Kidney (tissue), 22 donors: ENCODE measurements at places on chromosomes 2 and 18. TPM values are rescaled to one million over a fixed set of nuclear protein-coding genes. Genes with fewer than 3 reads are reported as not detected.

The MFSD2B gene
- polyA plus RNA-seq, result not detected

The MYCN gene
- 2.2 TPM for polyA plus RNA-seq

The CROCC2 gene
- polyA plus RNA-seq, result not detected

The PIEZO2 gene
- 1.1 TPM for polyA plus RNA-seq

The TNFRSF11A gene
- 0.39 TPM for polyA plus RNA-seq

The UGT1A4 gene
- 0.84 TPM for polyA plus RNA-seq

The TRIM43 gene
- polyA plus RNA-seq, result not detected

The SPTBN1 gene
- polyA plus RNA-seq, result 93.2 TPM

The PDCL3 gene
- 29.8 TPM for polyA plus RNA-seq

The CXCR4 gene
- 9.5 TPM for polyA plus RNA-seq

- DNase-seq, result no peak
These were observed 54.4 kb downstream of the VAPA start for GRCh38 chr18:9968081-9968848.

DNA sequence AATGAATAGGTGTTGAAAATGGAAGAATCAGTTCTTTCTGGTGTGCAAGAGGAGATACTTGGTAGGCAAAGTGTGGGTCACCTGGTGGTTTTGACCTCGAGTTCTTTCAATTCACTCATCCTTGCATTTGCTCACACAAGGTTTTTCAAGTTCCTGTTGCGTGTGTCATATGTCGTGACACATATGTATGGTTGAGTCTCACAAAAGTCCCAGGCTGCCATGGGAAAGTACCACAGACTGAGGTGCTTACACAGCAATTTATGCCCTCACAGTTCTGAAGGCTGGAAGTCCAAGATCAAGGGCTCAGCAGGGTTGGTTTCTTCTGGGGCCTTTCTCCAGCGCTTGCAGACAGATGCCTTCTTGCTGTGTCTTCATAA is 64.4 kb downstream of the NCK2 start:
- no peak for DNase-seq

DNA sequence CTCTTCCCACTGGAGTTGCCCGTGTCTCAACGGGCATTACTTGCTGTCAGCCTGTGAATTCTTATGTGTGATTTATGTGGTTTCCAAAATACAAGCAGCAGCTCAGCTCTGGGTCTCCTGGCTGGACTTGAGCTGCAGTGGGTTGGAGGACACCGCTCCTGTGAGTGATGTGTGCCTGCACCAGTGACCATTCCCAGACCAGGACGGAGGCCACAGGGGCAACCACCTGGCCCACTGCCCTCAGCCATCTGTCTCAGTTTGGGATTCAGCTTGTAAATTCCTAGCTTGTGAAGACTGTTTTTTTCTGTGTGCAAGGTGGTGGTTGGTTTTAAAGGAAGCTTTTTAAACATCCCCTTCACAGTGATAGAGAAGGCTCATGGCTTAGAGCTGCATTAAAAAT is 261.0 kb downstream of the BCL2 start:
- DNase-seq, result no peak

GRCh38 chr2:112839407-112840067 is 3.0 kb upstream of the IL1B start:
- no peak for DNase-seq

GRCh38 chr2:206000776-206001175 is 85.2 kb downstream of the INO80D start:
- DNase-seq, result no peak

- DNase-seq, result no peak
These were observed 281.8 kb upstream of the ZEB2 start for GRCh38 chr2:144801766-144802165.

- DNase-seq, result peak; percentile 6
These were observed 80.6 kb upstream of the DOCK10 start for GRCh38 chr2:225122583-225123486.

DNA sequence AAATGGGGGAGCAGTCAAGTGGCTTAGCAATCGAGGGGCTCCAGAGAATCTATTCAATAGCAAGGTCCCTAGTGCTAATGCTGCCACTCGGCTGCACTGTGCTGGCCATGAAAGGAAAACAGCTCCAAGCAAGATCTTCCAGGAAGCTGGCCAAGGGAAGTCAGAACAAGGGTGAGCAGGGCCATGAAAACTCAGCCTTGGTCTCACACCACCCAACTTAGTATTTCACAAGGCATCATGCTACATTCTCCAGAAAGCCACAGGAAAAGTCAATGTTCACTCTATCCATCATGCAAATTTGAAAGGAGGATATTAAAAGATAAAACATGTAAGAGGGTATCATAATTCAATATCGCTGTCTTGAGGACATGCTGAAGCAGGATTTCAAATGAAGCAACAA is 35.7 kb downstream of the NRP2 start:
- DNase-seq, result no peak

GRCh38 chr2:207996848-207997247 is 28.5 kb downstream of the PLEKHM3 start:
- no peak for DNase-seq

- DNase-seq, result no peak
These were observed 264.5 kb downstream of the MEIS1 start for GRCh38 chr2:66699416-66699792.

DNA sequence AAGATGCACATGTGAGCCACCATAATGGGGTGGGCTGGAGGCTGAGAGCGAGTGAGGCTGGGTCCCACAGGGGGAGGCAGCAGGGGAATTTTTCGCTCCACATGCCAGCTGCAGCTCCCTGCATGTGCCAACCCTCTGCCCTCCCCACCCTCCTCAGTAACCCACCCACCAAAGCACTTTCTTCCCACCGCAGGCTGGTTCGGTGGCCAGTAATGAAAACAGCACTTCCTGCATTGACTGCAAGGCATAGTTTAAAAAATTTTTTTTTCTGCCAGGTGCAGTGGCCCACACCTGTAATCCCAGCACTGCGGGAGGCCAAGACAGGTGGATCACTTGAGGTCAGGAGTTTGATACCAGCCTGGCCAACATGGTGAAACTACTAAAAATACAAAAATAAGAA is 147.5 kb upstream of the TTC39C start:
- no peak for DNase-seq

- no peak for DNase-seq
These were observed 157.4 kb downstream of the LTBP1 start for GRCh38 chr2:33104052-33104623.

GRCh38 chr2:225171350-225171749 is 129.1 kb upstream of the DOCK10 start:
- no peak for DNase-seq

DNA sequence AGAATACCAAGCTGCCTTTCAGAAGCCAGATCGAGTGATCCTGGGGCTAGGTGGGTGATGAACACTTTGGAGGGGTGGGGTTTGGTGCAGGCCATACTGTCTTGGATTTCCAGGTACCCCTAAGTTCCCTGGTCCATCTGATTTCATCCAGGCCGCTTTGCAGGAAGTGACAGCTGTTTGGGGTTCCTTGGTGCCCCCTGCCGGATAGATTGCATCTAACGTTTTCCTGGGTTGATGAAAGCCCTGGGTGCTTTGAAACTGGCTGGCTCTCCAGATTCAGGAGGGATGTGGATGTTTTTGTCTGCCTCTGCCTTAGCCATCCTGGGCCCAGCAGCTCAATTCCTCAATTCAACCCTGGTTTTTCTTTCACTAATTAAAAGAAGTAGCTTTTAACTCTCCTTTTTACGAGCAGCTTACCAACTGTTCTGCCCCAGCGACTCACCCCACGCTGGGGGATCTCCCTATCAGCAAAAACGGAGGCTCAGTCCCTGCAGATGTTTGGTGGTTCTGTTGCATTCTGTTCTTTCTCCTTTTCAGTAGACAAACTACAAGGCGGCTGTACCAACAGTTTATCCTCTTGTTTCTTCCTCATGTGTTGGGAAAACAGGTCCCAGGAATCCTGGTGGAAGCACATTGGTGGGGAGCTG is 37.1 kb downstream of the ARHGEF4 start:
- DNase-seq, result peak; percentile 81

DNA sequence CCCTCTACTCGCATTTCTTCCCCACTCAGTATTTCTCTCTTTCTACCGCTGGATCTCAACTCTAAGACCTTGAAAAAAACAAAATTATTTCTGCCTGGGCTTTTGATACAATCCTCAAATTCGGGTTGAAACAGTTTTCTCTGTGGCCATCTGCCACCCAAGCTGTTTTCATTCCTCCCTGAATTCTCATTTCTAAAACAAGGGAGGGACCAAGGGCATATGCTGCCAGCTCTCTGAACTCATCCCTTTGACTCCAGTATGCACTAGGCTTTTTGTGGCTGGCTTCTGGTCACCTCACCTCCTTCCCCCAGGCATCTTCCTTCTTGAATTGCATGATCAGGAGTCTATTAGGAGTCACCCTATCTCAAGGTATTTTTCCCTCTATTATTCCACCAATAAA is 49.5 kb downstream of the CCDC148 start:
- DNase-seq, result no peak

DNA sequence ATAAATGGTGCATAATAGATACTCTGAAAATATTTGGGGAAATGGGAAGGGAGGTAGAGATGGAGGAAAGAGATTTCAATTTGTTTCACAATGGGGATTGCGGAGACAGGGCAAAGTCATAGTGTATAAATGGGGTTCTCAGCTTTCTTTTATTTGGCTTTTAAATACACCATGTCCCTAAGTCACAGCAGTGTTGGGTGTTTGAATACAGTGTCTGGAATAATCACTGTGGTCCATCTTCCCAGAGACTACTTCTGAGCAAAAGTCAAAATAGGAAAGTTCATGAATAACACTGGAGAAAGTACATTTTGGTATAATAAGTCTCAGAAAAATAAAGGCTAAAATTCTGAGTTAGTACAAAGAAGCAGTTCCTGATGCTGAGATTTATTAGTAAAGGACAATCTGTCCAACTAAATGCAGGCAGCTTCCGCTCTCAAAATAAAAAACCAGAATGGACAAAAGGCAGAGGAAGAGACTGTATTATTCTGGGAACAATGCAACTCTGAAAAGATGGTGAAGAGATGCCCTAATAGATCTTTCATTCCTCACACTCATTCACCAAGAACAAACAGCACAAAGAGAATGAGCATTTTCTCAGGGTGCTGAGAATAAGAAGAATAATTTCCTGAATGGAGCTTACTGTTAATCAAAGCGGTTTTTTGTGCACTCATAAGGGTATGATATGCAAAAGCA is 295.4 kb upstream of the PIK3C3 start:
- no peak for DNase-seq

- DNase-seq, result no peak
These were observed 1630.5 kb upstream of the NXPH2 start for GRCh38 chr2:140410695-140411094.

DNA sequence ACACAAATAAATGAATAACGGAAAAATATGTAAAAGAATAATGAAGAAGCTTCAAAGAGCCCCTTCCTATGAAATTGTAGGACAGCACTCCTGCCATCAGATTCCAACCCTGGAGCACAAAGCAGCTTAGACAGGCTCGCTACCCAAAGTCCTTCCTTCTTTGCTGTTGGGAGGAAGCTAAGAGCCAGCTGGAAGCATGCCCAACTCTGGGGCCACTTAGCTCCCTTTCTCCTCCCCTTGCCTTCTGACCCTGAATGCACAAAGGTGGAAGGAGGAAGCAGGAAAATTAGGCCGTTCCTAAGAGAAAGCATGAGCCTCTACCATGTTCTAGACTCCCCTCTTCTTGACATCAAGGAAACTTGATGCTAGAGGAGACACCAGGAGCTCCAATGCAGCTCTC is 700.8 kb downstream of the RNF144A start:
- DNase-seq, result no peak

GRCh38 chr2:105498281-105498846 is 99.5 kb upstream of the FHL2 start:
- no peak for DNase-seq

DNA sequence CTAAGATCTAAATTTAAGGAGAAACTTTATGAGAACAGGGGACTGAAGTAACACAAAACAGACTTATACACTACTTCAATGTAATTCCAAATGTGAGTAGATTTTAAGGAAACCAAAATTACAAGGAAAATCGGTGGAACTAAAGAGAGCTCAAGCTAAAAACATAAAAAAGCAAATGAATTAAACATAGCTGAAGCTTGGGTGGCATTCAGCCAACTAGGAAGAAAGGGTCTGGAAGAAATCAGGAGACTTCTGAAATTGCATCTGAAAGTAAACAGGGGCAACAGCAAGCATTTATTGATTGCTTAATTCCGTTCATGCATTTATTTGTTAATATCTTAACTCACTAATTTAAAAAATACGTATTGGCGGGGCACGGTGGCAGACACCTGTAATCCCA is 727.3 kb upstream of the PKDCC start:
- DNase-seq, result peak; percentile 46
